Activated naive CD4-positive, alpha-beta T cell treated with anti-CD3 and anti-CD28 coated beads for 36 hours (primary cell): ENCODE measurements at places on chromosomes 12 and 14.

DNA sequence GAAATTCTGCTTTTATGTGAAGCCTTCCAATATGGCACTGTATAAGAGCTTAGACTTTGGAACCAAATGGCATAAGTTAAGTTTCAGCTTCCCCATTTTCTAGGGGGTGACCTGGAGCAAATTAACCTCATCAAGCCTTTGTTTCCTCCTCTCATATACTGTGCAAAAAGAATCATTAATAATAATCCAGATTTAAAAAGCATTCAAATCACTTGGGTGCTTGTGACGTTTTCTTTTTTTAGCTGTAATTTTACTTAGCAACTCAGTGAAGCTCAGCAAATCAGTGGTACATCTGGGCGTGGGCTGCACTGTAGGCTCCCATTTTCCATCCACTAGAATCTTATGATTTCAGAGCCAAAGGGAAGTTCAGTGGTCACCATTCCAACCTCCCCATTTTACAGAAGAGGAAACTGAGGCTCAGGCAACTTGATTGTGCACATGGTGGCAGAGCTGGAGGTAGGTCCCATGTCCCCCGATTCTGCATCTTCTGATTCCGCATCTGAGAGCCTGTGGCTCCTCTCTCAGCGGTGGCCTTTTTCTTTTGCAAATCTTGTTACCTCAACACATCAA, 131.2 kb downstream of the SNAPC1 start:
- no peaks in the 10 kb centered on the region for H3K36me3 ChIP-seq
- no peak overlapping the region for H3K4me3 ChIP-seq
- DNase-seq = no peak
- no peaks in the 10 kb centered on the region for H3K27me3 ChIP-seq
- H3K4me1 ChIP-seq = peaks cover 23% of the 10 kb centered on the region
- no peak overlapping the region for H3K27ac ChIP-seq

GRCh38 chr14:23172096-23172495, 11.4 kb downstream of the SLC7A8 start:
- peaks cover 27% of the 10 kb centered on the region for H3K4me1 ChIP-seq
- no peaks in the 10 kb centered on the region for H3K36me3 ChIP-seq
- H3K27ac ChIP-seq = no peak overlapping the region
- H3K4me3 ChIP-seq = no peak overlapping the region
- no peaks in the 10 kb centered on the region for H3K27me3 ChIP-seq

- no peaks in the 10 kb centered on the region for H3K27me3 ChIP-seq
- no peak overlapping the region for H3K4me3 ChIP-seq
- no peak for DNase-seq
- H3K4me1 ChIP-seq = peaks cover 15% of the 10 kb centered on the region
- no peak overlapping the region for H3K27ac ChIP-seq
- no peaks in the 10 kb centered on the region for H3K36me3 ChIP-seq
Observed at GRCh38 chr14:74586681-74587362, 25.2 kb downstream of the LTBP2 start.

DNA sequence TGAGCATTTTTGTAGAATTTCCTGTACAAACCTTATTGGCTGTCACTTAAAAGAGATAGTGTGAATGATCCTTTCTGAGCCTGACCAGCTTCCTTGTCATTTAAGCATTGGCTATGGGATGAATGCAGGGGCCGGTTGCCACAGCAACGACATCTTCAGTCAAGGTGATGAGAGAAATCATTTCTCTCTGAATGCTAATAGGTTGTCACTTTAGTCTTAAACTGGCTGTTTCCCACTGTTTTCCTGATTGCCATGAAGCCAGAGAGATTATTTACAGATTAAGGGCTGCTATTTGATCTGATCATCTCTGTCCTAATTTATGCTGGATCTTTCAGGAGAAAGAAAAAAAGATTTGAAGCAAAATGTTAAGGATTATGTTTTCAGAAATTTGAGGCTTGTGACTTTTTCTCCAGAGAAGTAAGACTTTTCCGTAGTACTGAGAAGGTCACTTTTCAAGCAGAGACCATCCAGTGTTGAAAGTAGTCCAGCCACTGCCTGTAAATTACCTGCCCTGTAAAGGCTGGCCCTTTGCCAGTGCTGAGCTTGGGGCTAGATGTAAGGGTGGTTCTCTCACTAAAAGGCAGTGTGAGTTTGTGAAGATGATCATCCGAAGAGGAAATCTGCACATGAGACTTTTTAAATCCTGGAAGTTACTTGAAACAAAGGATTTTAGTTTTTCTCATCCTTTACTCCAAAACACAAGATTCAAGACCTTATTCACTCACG, 235.6 kb downstream of the DACT1 start:
- H3K36me3 ChIP-seq = no peaks in the 10 kb centered on the region
- no peaks in the 10 kb centered on the region for H3K4me1 ChIP-seq
- no peak overlapping the region for H3K27ac ChIP-seq
- DNase-seq = no peak

DNA sequence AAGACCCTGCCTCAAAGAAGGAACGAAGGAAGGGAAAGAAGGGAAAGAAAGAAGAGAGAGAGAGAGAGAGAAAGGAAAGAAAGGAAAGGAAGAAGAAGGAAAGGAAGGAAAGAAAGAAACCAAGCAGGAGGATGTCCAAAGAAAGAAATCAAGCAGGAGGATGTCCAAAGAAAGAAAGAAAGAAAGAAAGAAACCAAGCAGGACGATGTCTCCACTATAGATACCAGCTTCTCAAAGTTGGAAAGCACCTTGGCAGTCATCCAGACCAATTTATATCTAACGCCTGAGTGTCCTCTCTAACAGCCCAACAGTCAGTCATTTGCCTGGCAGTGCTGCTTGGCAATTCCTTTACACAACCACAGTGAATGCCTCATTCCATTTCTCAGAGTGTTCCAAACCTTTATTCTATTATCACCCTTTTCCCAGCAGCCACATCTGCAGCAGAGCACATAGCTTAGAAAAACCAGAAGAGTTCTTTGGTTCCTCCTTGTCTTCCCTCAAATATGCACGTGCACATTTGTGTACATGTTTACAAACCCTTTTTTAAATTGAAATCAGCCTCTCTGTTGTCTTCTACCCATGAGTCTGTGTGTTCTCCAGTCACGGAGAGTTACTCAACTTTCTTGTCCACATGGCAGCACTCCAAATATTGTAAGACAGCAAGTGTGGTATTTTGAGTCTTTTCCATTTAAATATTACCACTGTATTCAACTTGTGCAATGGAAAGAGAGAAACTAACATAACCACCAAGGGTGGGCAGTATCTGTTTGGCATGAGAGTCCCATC, 138.4 kb downstream of the STXBP6 start:
- no peak overlapping the region for H3K27ac ChIP-seq
- no peak for DNase-seq
- no peaks in the 10 kb centered on the region for H3K4me1 ChIP-seq
- H3K27me3 ChIP-seq = peaks cover 17% of the 10 kb centered on the region

GRCh38 chr12:67038486-67038885, 230.7 kb upstream of the CAND1 start:
- no peak overlapping the region for H3K27ac ChIP-seq
- H3K4me3 ChIP-seq = no peak overlapping the region
- no peaks in the 10 kb centered on the region for H3K36me3 ChIP-seq
- H3K27me3 ChIP-seq = no peaks in the 10 kb centered on the region

- peak overlapping the region; percentile 67 for H3K4me3 ChIP-seq
- peak overlapping the region; percentile 61 for H3K27ac ChIP-seq
- DNase-seq = peak; percentile 83
- H3K4me1 ChIP-seq = peaks cover 18% of the 10 kb centered on the region
Observed at GRCh38 chr14:104677512-104678332, 11.7 kb upstream of the INF2 start.
